ENCODE measurements at places on chromosomes 2 and 18. TPM values are rescaled to one million over a fixed set of nuclear protein-coding genes. Genes with fewer than 3 reads are reported as not detected.

The FAM237A gene
- total RNA-seq, result not detected

The TSHZ1 gene
- total RNA-seq, result 9.1 TPM

The SDC1 gene
- 108 TPM for total RNA-seq

DNA sequence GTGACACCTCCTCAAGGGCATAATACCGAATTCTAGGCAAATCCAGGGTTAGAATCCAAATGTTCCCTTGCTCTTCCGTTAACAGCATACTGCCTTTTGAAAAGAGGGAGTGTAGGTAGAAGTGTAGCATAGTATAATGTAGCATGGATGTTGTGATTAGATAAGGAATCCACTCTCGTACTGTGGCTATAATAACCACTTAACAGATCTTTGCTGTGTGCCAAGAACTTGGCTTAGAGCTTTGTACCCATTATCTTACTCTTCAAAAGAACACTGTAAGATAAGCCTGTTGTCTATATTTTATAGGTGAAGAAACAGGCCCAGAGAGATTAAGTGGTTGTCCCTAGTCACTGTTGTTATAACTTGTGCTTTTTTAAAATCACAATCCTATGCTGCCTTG lies 24.2 kb downstream of the WDR75 start:
- no peak overlapping the region for H3K27ac ChIP-seq
- H3K4me1 ChIP-seq, result no peaks in the 10 kb centered on the region
- DNase-seq, result no peak

GRCh38 chr2:86233436-86233835 lies 34.2 kb downstream of the MRPL35 start:
- H3K4me3 ChIP-seq, result no peak overlapping the region
- H3K27me3 ChIP-seq, result no peaks in the 10 kb centered on the region
- H3K27ac ChIP-seq, result no peak overlapping the region
- no peaks in the 10 kb centered on the region for H3K4me1 ChIP-seq

The MEP1B gene
- not detected for total RNA-seq

- no peaks in the 10 kb centered on the region for H3K27me3 ChIP-seq
- H3K36me3 ChIP-seq, result no peaks in the 10 kb centered on the region
- H3K4me3 ChIP-seq, result no peak overlapping the region
- H3K27ac ChIP-seq, result no peak overlapping the region
- DNase-seq, result no peak
- H3K4me1 ChIP-seq, result no peaks in the 10 kb centered on the region
These were observed 730.4 kb downstream of the METTL4 start for GRCh38 chr18:1840878-1841277.

- DNase-seq, result no peak
- peaks cover 35% of the 10 kb centered on the region for H3K4me1 ChIP-seq
- H3K36me3 ChIP-seq, result no peaks in the 10 kb centered on the region
- no peaks in the 10 kb centered on the region for H3K27me3 ChIP-seq
- H3K4me3 ChIP-seq, result no peak overlapping the region
These were observed 2.1 kb downstream of the ATAD2B start for GRCh38 chr2:23924589-23925359.

GRCh38 chr18:62371436-62371835 lies 46.3 kb downstream of the TNFRSF11A start:
- H3K4me3 ChIP-seq, result no peak overlapping the region
- DNase-seq, result no peak
- H3K4me1 ChIP-seq, result no peaks in the 10 kb centered on the region
- H3K36me3 ChIP-seq, result no peaks in the 10 kb centered on the region
- no peak overlapping the region for H3K27ac ChIP-seq

DNA sequence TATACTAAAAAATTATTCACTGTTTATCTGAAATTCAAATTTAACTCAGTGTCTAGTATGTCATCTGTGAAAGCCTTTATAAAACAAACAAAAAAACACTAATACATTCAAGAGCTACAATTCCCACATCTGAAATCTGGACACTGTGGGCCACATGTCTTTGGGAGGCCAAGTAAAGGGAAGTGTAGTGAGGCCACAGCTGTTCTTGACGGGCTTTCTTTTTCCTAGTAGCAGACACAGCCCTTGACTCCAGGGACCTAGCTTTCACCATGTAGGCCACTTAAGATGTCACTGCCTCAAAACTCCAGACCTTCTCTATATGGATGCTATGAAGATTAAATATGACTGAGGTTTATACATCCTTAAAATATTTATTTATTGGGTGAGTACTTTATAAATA lies 91.1 kb downstream of the RBMS1 start:
- peaks cover 53% of the 10 kb centered on the region for H3K4me1 ChIP-seq
- no peak overlapping the region for H3K27ac ChIP-seq
- no peak overlapping the region for H3K4me3 ChIP-seq
- no peaks in the 10 kb centered on the region for H3K36me3 ChIP-seq
- no peaks in the 10 kb centered on the region for H3K27me3 ChIP-seq

DNA sequence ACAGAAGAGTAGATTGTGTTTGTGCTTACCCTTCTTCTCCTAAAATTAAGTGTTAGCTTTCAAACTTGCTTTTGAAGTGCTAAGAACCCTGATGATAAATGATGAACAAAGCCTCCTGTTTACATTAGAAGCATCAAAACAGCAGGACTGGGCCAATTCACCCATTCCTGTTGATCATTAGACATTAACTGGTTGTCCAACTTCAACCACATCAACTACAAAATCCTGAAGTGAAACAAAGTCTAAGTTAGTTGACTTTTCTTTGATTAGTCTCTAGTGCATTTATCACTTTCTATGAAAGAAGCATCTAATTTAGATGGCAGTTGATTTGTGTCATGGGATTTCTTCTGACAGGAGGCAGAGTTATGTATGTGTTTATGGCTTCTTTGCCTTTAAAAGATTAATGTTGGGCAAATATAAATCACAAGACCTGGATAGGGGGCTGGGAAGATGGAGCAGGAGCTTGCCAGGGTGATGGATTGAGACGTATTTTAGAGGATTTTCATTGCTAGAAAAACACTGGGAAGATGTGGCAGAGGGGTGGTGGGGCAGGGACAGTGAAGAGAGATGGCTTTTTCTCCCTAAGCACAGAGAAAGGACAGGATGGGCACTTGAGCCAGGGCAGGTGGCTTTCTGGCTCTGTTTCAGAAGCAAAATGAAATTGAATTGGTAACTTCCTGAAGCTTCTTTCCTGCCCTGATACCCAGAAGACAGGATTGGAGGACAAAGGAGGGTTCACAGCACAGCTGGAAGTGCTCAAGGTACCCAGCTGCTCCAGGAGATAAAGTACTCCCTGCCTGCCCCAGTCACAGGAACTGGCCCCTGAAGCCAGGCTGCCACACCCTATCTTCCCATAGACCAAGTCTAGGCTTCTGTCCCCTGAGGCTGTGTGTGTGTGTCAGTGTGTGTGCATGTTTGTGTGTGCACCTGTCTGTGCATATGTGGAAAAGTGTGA lies 20.5 kb downstream of the GYPC start:
- DNase-seq, result no peak
- no peak overlapping the region for H3K4me3 ChIP-seq
- no peaks in the 10 kb centered on the region for H3K36me3 ChIP-seq
- no peaks in the 10 kb centered on the region for H3K4me1 ChIP-seq

All from upper lobe of left lung (tissue), 6 donors.